ENCODE measurements at places on chromosomes 16 and 17.

GRCh38 chr17:79933863-79934652, 94.8 kb upstream of the CBX4 start:
- DNase-seq, result peak; percentile 48

DNA sequence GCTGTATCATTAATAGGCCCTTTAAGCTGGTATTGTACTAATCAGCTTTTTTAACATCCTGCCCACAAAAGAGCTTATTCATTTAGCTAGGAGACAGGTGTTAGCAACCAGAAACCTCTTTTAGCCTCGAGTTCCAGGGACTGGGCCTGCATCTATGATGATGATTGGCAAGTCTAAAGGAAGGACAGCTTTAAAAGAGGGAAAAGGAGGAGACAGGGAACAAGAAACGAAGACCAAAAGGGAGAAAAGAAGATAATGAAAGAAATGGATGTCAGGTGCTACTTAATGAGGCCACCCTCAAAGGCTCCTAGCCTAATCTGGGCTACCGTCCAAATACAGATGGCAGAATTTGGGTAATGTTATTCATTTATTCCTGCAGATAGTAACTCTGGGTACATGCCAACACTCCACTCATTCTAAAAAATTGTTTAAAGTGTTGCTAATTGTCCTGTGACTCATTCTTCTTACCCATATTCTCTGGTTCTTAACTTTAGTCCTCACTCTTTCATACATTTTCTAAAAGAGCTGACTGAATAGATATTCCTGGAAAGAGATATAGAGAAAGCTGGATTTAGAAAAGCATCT, 18.7 kb upstream of the RFFL start:
- DNase-seq, result peak; percentile 81

DNA sequence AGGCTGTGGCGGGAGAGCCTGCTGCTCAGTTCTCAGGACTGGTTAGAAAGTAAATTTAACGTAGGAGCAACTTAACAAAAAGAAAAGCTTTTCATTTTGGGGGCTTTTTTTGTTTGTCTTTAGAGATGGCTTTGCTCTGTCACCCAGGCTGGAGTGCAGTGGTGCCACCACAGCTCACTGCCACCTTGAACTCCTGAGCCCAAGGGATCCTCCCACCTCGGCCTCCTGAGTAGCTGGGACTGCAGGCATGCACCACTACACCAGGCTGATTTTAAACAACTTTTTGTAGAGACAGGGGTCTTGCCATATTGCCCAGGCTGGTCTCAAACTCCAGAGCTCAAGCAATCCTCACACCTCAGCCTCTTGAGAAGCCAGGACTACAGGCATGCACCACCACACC, 205.0 kb downstream of the RPTOR start:
- DNase-seq, result no peak

GRCh38 chr16:86772671-86773353, 194.5 kb downstream of the FOXL1 start:
- DNase-seq, result peak; percentile 72

DNA sequence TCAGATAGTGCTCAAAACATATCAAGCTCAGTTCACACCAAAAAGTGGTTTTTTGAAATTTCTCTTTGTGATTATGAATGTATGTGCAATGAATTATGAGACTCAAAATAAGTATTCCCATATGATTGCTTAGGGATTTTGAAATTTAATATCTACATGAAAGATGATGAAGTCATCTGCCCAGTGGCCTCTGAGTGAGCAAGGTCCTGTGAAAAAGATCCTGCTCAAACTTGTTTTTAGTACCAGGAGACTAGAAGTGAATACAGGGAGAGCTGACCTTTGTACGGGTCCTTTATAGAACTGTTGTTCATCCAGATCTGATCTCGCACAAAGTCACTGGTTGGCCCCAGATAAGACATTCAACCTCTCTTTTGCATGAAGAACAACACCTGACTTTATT, 151.9 kb upstream of the MAF start:
- DNase-seq, result no peak

GRCh38 chr16:51107742-51108141, 43.3 kb downstream of the SALL1 start:
- DNase-seq, result no peak

DNA sequence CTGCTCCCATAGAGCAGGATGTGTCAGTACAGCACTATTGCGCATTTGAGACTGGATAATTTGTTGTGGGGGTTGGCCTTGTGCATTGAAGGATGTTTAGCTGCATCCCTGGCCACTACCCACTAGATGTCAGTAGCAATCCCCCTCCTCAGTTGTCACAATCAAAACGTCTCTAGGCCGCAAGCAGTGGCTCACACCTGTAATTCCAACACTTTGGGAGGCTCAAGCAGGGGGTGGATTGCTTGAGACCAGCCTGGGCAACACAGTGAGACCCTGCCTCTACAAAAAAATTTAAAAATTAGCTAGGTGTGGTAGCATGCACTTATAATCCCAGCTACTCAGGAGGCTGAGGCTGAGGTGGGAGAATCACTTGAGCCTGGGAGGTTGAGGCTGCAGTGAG, 48.4 kb downstream of the CENPV start:
- peak; percentile 51 for DNase-seq

DNA sequence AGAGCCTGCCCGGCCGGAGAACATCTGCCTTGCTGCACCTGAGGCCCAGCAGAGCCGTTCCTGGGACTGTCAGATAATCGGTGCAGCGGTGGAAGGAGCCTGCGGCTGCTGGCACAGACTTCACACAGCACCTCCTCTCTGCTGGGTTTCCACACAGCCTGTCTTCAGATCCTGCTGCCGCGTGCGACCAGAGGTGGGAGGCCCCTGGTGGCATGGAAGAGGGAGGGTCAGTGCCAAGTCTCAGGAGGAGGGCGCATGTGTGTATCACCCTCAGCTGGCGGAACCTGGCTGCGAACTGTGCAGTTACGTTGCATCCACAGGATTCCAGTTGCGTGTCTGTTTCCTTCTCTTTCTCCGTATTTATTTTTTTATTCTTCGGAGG, 3.3 kb downstream of the CDK5R1 start:
- DNase-seq, result no peak

DNA sequence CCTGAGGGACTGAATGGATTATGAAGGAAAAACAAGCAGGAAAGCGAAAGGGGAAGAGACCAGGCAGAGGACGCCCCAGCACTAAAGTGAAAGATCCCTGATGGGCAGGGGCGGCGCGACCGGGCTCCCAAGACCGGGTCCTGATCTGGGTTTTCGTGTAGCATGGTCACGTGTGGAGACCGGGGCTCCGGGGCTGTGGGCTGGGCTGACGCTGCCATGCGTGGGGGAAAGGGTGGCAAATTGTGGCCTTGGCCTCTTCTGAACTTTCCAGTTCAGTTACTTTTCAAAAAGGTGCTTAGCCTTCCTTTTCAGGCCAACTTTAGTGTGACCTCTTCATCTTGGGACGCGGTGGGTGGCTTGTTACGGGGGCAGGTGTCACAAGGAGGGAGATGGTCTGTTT, 57.5 kb downstream of the METRNL start:
- no peak for DNase-seq

GRCh38 chr17:12021623-12022140, 1.0 kb downstream of the MAP2K4 start:
- no peak for DNase-seq

DNA sequence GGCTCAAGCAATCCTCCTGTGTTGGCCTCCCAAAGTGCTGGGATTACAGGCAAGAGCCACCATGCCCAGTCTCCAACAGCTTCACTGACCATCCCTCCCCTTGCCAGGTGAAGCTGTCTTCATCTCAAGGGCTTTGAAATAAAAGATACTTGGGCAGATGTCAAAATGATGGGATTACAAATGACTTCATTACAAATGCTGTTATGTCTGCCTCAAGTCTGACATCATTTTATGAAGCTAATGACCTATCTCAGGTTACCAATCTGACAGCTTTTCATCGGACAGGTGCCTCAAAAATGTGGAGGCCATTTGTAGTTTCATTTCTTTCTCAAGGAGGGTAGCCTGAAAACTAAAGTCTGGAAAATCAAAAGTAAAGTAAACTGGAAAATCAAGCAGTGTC, 323.7 kb upstream of the TBX2 start:
- DNase-seq, result no peak

- DNase-seq, result no peak
These were observed 25.2 kb upstream of the KIF2B start for GRCh38 chr17:53797501-53797900.

DNA sequence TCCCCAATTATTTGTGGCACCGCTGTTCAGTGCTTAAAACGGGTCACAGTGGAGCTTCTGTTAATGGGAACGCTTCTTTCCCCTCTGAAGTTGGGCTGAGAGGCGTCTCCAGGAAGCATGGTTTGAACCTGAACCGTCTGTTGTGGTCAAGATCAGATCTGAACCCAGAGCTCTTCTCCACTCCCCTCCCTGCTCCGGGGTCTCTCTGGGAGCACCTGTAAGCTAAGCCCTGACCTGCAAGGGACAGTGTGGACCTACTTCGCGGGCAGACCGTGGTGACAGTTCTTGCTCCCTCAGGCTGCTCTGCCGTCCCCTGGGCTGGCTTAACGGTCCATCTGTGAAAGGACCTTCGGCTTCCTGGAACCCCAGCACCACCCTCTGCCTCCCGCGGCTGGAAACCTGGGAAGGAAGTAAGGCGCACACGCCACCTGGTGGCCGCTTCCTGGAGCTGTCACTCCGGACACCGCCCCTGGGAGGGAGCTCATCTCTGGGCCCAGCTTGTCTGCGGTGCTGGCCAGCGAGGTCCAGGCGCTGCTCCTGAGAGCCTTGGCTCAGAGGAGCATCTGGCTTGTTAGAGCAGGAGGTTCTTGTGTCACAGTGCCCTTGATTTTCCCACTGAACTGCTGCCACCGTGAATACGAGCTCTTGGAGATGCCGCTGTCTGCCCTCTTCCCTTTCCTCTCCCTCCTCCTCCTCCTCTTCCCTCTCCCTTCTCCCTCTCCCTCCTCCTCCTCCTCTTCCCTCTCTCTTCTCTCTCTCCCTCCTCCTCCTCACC, 518.5 kb upstream of the EEF2KMT start:
- DNase-seq, result peak; percentile 77

- DNase-seq, result no peak
These were observed 113.5 kb upstream of the FAM20A start for GRCh38 chr17:68714676-68715075.

DNA sequence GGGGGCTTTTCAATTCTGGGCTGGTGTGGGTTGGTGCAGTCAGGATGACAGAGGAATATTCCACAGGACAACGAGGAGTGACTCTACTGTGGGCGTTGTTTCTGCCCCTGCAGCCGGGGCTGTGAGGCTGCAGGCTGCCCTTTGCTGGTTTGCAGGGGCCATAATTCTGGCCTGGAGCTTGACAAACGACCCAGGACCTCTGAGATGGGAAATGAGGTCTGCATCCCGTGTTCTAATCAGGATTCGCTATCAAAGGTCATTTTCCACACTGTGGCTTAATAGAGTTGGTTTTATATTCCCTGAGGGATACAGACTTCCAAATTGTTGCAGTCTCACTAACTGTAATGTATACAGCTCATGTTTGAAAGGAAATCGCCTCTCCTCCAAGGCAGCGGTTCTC, 180.9 kb downstream of the RPTOR start:
- DNase-seq, result peak; percentile 14

- DNase-seq, result no peak
These were observed 122.1 kb upstream of the HSBP1 start for GRCh38 chr16:83685615-83686165.

GRCh38 chr17:60678118-60678444, 430 bp downstream of the BCAS3 start:
- no peak for DNase-seq

GRCh38 chr17:59859444-59860025, 33.2 kb downstream of the TUBD1 start:
- DNase-seq, result peak; percentile 71

- peak; percentile 86 for DNase-seq
These were observed at the start of gene DUSP14 for GRCh38 chr17:37489197-37490001. TSS of gene DUSP14 (plus strand) at chr17:37489891. CDS start at chr17:37512273, 22,382 bp downstream.

Data from A673 (cell line).